Foreskin keratinocyte (primary cell): ENCODE measurements at places on chromosomes 3 and 15. TPM values are rescaled to one million over a fixed set of nuclear protein-coding genes. Genes with fewer than 3 reads are reported as not detected.

Gene IP6K2
- total RNA-seq: 58.5 and 62.4 TPM in 2 replicates

Gene ITGB5
- 82.0 and 91.9 TPM in 2 replicates for total RNA-seq

Gene JMJD7
- 15.5 and 19.2 TPM in 2 replicates for total RNA-seq

Gene ABI3BP
- total RNA-seq: 2.0 and 2.7 TPM in 2 replicates

GRCh38 chr15:74983725-74984231 lies 11.6 kb upstream of the SCAMP5 start:
- DNase-seq: peak; percentile 31

GRCh38 chr3:155103686-155104085 lies 23.6 kb downstream of the MME start:
- no peak for DNase-seq

DNA sequence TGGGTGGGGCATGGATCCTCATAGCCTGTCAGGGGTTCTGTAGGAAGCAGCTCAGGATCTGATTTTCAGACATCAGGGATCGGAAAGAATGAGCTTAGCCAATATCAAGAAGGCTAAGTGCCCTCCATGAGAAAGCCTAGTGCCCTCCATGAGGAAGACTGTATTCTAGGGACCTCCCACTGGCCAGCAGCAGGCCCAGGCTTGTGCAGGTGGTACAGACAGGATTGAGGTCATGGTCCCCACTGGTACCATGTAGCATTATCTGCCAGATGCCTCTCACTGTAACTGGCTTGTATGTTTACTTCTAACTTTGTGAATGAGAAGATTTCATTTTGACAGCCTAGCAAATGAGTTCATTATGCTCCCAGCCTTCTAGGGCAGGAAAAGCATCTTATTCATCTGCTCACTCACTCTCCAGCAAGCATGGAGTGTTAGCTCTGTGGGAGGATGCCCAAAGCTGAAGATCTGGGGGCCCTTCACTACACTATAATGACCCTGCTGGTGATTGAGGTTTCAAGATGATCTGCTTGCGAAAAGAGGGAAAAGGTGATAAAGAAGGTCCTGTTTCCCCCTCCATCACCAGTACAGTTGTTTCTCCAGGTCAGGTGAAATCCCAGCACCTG lies 7.5 kb downstream of the EPHB1 start:
- no peak for DNase-seq

GRCh38 chr3:147407114-147407497 lies 763 bp upstream of the ZIC4 start:
- DNase-seq: no peak

- no peak for DNase-seq
Observed at GRCh38 chr3:46574881-46575576, 8.9 kb upstream of the LRRC2 start.

GRCh38 chr15:51841406-51842040 lies 12.1 kb downstream of the TMOD3 start:
- DNase-seq: no peak
